ENCODE measurements at places on chromosomes 2 and 18. TPM values are rescaled to one million over a fixed set of nuclear protein-coding genes. Genes with fewer than 3 reads are reported as not detected.

- DNase-seq: no peak
These were observed 16.6 kb downstream of the CTDP1 start for GRCh38 chr18:79695856-79696850.

- peak; percentile 38 for DNase-seq
These were observed 19.9 kb upstream of the ELAC1 start for GRCh38 chr18:50947899-50948298.

ZNF512 gene
- total RNA-seq: 23.6 TPM

DNA sequence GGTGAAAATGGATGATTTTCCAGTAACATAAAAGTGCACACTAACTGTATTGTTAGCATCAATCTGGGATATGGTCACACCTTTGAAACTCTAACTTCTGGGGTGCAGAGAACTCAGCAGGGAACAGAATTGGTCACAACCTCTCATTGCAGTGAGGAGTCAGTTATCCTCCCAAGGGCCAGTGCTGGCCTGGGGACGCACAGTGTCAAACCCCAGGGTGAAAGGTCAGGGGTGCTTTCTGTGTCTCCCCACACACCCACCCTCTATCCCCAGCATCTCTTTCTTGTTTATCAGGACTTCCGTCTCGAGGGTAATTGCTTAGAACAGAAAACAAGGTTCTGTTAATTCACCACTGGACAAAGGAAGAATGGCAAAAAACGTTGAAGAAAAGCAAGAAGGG lies 208.7 kb downstream of the DLGAP1 start:
- no peak for DNase-seq

DNA sequence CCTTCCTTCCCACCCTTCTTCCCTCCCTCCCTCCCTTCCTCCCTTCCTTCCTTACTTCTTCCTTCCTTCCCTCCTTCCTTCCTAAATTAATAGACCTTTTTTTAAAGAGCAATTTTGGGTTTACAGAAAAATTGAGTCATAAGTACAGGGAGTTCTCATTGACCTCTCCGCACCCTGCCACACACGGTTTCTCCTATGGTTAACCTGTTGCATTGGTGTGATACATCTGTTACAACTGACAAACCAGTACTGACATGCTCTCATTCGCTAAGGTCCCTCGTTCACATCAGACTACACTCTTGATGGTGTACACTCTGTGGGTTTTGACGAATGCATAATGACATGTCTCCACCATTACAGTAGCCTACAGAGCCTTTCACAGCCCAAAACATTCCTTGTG lies 11.6 kb upstream of the SDC1 start:
- no peak for DNase-seq
